Peyer's patch (tissue), 4 donors: ENCODE measurements at places on chromosomes 11 and 22. TPM values are rescaled to one million over a fixed set of nuclear protein-coding genes. Genes with fewer than 3 reads are reported as not detected.
A peak's percentile ranks its signal among the peaks of the same experiment; 100 is the strongest.

DNA sequence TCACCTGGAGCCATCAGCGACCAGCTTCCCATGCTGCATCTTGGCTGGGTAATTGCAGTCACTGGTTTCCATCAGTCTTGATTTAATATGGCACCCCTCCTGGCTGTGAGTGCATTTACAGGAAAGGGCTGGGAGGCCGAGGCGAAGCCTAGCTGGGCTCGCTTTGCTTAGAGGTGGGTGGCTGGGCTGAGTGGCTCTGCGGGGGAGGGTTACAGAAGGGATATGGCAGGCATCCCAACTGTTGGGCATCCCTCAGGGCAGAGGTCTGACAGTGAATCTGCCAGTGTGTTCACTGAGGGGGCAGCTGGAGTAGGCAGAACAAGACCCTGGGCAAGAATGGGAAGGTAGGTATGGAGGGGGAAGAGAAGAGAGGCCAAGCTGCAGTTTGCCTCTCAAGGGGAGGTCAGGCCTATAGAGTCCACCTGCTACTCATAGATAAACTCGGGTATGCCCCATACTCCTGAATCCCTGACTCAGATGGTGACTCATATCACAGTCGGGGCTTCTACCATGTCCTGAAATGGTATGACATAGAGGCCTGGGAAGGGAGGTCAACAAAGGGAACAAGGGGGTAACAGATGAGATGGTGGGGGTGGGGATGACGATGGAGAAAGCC is 77.5 kb upstream of the PHOX2A start:
- no peaks in the 10 kb centered on the region for H3K36me3 ChIP-seq
- H3K4me1 ChIP-seq = no peaks in the 10 kb centered on the region
- DNase-seq = no peak
- no peak overlapping the region for H3K4me3 ChIP-seq
- H3K27me3 ChIP-seq = no peaks in the 10 kb centered on the region

MS4A12 gene
- not detected for total RNA-seq

OR4A16 gene
- not detected for total RNA-seq

- no peaks in the 10 kb centered on the region for H3K4me1 ChIP-seq
- no peak overlapping the region for H3K4me3 ChIP-seq
- no peak for DNase-seq
- H3K27me3 ChIP-seq = no peaks in the 10 kb centered on the region
Measured at GRCh38 chr11:61732705-61733104, 19.7 kb upstream of the MYRF start.

GRCh38 chr11:36034551-36035331 is 90.9 kb downstream of the LDLRAD3 start:
- H3K4me3 ChIP-seq = no peak overlapping the region
- no peaks in the 10 kb centered on the region for H3K27me3 ChIP-seq

DNA sequence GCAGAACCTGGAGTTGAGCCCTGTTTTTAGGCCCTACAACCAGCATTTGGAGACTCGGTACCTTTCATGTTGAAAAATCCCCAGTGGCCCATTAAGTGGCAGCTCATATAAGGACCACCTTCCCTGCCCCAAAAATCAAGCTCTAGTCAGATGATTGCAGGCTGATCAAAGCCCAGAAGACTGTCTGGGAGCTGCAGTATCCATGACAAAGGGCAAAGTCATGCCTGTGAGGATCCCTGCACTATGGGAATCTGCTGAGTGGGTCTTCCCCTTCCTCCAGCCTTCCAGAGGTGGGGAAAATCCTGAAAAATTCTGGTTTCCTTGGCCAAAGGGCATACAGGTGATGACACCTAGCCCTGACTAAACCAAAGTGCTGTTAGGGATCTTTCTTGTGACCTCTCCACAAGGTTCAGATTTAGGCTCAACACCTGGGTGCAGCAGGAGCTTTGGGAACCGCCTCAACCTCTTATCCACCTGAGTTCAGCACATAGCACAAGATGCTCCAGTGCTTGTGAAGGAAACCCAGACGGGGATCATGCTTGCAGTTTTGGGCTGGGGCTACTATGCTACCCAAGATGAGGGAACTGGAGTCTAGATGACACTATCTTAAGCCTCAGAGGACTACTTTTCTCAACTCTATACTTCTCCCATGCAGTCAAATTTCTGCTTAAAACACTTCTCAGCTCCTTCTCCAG is 1.2 kb upstream of the TRIM3 start:
- H3K4me1 ChIP-seq = peaks cover 43% of the 10 kb centered on the region
- no peaks in the 10 kb centered on the region for H3K27me3 ChIP-seq
- no peak overlapping the region for H3K4me3 ChIP-seq
- H3K36me3 ChIP-seq = no peaks in the 10 kb centered on the region

KDM4E gene
- not detected for total RNA-seq

DNA sequence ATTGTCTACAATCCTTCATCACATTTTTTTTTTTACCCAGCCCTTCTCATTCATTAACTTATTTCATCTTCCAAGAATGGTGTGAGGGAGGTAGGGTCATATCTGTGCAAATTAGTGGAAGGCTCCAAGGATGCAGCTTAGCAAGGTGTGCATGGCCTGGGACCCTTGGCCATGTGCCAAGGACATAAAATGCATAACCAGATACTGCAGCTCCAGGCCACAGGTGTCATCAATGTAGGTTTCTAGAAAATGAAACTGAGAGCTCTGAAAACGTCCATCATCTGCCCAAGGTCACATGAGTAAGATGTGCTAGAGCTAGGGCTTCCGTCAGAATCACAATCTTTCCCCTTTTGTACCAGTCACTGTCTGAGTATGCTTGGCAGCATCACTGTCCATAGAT is 29.8 kb downstream of the ANKK1 start:
- no peak overlapping the region for H3K4me3 ChIP-seq
- H3K4me1 ChIP-seq = no peaks in the 10 kb centered on the region
- H3K27ac ChIP-seq = no peak overlapping the region
- DNase-seq = no peak

- H3K4me3 ChIP-seq = no peak overlapping the region
- no peaks in the 10 kb centered on the region for H3K36me3 ChIP-seq
- no peak for DNase-seq
- H3K27me3 ChIP-seq = no peaks in the 10 kb centered on the region
- peaks cover 13% of the 10 kb centered on the region for H3K4me1 ChIP-seq
Measured at GRCh38 chr22:43118953-43119458, 8.5 kb downstream of the BIK start.

DNA sequence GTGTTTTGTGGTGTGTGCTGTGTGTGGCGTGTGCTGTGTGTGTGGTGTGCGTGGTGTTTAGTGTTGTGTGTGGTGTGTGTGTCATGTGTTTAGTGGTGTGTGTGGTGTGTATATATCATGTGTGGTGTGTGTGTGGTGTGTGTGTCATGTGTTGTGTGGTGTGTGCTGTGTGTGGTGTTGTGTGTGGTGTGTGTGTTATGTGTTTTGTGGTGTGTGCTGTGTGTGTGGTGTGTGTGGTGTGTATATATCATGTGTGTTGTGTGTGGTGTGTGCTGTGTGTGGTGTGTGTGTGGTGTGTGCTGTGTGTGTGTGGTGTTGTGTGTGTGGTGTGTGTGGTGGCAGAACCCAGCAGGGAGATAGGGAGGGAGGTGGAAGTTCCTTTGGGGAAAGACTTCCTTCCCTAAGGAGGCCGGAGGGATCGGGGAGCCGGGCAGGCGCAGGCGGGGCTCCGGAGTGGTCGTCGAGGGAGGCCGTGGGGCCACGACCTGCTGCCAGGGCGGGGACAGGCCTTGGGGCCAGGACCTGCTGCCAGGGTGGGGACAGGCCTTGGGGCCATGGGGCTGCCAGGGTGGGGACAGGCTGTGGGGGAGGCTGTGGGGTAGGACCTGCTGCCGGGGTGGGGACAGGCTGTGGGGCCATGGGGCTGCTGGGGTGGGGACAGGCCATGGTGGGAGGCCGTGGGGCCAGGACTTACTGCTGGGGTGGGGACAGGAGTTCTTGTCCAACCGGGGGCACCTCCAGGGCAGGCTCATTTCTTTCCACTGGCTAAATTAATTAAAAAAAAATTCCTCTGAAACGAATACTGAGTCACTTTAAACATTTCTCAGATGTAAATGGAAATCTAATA is 15.2 kb downstream of the PIM3 start:
- no peak overlapping the region for H3K4me3 ChIP-seq
- no peaks in the 10 kb centered on the region for H3K27me3 ChIP-seq
- H3K36me3 ChIP-seq = no peaks in the 10 kb centered on the region
- H3K4me1 ChIP-seq = peaks cover 23% of the 10 kb centered on the region
- H3K27ac ChIP-seq = peak overlapping the region; percentile 48
- DNase-seq = peak; percentile 40

- no peak overlapping the region for H3K27ac ChIP-seq
- no peak for DNase-seq
- H3K4me1 ChIP-seq = no peaks in the 10 kb centered on the region
- H3K27me3 ChIP-seq = no peaks in the 10 kb centered on the region
- H3K4me3 ChIP-seq = no peak overlapping the region
Measured at GRCh38 chr11:1435820-1436467, 46.2 kb downstream of the BRSK2 start.

DPAGT1 gene
- 37.8 TPM for total RNA-seq

DNA sequence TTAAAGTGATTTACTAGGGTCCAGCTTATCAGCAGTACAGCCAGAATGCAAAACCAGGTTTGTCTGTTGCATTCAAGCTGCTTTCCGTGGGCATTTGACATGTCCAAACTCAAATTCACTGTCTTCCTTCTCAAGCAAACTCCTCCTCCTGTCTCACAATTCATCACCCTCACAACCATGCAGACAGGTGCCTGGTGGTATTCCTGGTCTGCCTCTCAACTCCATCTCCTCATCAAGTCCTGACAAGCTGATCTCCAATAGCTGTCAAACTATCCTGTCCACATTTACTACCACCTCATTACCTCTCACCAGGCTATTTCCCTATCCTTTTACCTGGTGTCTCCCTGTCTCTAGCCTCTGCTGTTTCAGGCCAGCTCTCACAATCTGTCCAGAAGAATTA is 49.1 kb upstream of the LYVE1 start:
- no peaks in the 10 kb centered on the region for H3K27me3 ChIP-seq
- no peak overlapping the region for H3K27ac ChIP-seq
- H3K36me3 ChIP-seq = no peaks in the 10 kb centered on the region
- no peaks in the 10 kb centered on the region for H3K4me1 ChIP-seq

- no peak overlapping the region for H3K4me3 ChIP-seq
- peak; percentile 45 for DNase-seq
- H3K27ac ChIP-seq = no peak overlapping the region
Measured at GRCh38 chr11:87603887-87604286, 566.2 kb downstream of the TMEM135 start.

OR5A1 gene
- not detected for total RNA-seq

DNA sequence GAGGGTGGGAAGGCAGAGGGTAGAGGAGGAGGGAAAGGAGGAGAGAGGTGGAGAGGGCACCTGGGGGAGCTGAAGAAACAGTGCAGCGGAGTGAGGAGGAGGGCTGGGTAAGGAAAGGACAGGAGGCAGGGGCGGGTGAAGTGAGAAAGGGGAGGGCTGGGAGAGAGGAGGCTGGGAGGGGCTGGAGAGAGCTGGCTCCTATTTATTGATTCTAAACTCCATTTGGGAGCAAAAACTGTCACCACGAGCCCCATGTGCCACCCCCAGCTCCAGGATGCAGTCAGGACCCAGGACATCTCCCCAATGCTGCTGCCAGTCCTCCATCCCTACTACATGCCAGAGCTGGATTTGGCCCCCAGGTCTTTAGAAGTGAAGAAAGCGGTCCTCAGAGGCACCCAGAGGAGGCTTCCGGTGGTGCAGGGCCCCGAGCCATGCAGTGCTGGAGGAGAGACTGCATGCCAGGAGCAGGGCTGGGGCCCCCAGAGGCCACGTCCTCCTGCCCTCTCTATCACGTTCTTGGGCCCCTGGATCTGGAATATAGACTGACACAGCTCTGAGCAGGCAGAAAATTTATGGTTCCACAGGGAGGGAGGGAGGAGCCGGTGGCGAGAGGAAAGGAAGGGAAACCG is 53.7 kb downstream of the SLC22A12 start:
- H3K27ac ChIP-seq = no peak overlapping the region
- no peaks in the 10 kb centered on the region for H3K36me3 ChIP-seq
- H3K4me1 ChIP-seq = peaks cover 13% of the 10 kb centered on the region
- H3K27me3 ChIP-seq = no peaks in the 10 kb centered on the region
- no peak for DNase-seq
- no peak overlapping the region for H3K4me3 ChIP-seq

DNA sequence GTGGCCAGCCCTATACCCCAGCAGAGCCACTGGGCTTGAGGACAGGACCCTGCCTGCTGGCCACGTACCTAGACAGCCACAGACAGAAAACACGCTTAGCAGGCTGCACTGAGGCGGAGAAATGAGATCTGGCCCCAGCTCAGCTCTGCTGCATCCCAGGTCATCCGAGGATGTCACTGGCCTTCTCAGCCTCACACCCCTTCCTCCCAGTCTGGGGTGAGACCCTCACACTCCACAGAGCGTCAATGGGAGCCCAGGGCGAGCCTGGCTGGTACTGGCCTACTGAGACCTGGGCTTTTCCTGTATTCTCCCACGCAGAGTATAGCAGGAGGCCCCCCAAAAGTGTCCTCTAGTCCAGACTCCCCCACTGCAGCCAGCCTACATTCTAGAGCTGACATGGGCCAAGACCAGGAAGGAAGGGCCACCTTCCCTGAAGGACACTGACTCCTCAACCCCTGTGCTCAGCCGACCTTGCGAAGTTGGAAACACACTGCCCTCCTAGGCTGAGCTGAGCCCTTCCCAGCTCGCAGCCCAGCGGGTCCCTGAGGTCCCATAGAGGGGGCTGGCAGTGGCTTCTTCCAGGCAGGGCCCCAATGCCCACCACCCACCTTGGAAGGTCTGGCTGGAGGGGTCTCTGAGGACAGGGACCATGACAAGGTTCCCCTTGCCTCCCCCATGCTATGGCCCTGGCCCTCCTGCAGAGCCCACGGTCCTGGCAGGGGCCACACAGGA is 65.9 kb upstream of the LINC01488 start:
- no peak overlapping the region for H3K27ac ChIP-seq
- no peaks in the 10 kb centered on the region for H3K27me3 ChIP-seq
- no peak overlapping the region for H3K4me3 ChIP-seq
- no peak for DNase-seq
- no peaks in the 10 kb centered on the region for H3K4me1 ChIP-seq

DNA sequence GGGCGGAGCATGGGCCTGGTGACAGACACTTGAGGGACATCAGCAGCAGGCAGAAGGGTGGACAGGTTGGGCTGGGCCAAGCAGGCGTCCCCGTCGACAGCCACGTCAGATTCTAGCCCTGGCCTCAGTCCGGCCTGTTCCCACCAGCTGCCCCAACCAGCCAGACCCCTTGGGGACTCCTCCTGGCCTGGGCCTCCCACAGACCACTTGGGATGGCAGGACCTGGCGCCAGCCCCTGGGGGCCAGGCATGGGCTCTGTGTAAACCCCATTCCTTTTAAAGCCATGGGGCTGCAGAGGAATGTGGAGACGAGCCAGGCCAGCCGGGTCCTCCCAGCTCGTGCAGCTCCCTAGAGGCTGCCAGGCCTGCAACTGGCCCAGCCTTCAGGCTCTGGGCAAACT is 4.7 kb upstream of the SUSD2 start:
- no peak for DNase-seq
- H3K36me3 ChIP-seq = no peaks in the 10 kb centered on the region
- H3K4me3 ChIP-seq = no peak overlapping the region
- H3K4me1 ChIP-seq = no peaks in the 10 kb centered on the region

MMP8 gene
- total RNA-seq = not detected

- peaks cover 24% of the 10 kb centered on the region for H3K4me1 ChIP-seq
- no peaks in the 10 kb centered on the region for H3K36me3 ChIP-seq
- peak; percentile 43 for DNase-seq
- H3K27me3 ChIP-seq = no peaks in the 10 kb centered on the region
Measured at GRCh38 chr11:2204361-2205213, 33.0 kb upstream of the TH start.

GRCh38 chr11:129694966-129695365 is 120.7 kb upstream of the TMEM45B start:
- no peak overlapping the region for H3K27ac ChIP-seq
- H3K4me3 ChIP-seq = no peak overlapping the region
- no peaks in the 10 kb centered on the region for H3K4me1 ChIP-seq
- no peak for DNase-seq
- H3K36me3 ChIP-seq = no peaks in the 10 kb centered on the region
- no peaks in the 10 kb centered on the region for H3K27me3 ChIP-seq
